ENCODE measurements at places on chromosomes 7 and 10.

GRCh38 chr10:110226543-110226925, 19.1 kb downstream of the MXI1 start:
- DNase-seq = peak; percentile 89

DNA sequence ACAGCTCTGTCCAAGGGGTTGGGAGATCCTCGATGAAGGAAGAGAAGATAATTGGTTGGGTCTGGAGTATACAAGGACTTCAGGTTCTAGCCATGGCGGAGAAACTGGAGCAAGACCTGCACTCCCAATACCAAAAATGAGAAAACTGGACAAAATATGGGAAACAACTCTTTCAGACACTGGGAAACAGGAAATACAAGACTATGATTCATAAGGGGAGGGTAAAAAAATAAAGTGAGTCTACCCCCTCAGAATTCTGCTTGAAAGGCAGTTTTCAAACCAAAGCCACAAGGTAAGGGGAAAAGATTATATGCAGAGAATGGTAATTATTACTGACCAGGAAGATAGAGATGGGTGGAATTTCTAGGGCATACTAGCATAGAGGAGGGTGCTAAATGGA, 10.2 kb upstream of the SEC61G start:
- no peak for DNase-seq

- DNase-seq = peak; percentile 28
Observed at GRCh38 chr7:74101061-74101681, 17.6 kb downstream of the LIMK1 start.

DNA sequence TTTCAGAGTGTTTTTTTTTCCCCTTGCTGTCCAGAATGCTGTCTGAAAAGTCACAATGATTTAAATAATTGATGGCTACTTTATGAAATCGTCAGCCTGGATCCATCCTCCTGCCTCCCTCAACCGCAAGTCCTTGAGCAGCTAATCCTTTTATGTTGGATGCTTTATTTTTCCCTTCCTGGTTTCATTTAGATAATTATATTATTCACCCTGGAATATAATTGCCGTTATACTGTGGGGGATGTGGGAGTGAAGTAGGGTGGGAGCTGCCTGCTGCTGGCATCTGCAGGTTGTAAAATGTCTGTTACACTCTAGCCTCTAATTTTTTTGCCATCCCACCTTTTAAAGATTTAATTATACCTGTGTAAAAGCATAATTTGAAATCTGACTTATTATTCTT, 290.5 kb upstream of the LRGUK start:
- DNase-seq = no peak

DNA sequence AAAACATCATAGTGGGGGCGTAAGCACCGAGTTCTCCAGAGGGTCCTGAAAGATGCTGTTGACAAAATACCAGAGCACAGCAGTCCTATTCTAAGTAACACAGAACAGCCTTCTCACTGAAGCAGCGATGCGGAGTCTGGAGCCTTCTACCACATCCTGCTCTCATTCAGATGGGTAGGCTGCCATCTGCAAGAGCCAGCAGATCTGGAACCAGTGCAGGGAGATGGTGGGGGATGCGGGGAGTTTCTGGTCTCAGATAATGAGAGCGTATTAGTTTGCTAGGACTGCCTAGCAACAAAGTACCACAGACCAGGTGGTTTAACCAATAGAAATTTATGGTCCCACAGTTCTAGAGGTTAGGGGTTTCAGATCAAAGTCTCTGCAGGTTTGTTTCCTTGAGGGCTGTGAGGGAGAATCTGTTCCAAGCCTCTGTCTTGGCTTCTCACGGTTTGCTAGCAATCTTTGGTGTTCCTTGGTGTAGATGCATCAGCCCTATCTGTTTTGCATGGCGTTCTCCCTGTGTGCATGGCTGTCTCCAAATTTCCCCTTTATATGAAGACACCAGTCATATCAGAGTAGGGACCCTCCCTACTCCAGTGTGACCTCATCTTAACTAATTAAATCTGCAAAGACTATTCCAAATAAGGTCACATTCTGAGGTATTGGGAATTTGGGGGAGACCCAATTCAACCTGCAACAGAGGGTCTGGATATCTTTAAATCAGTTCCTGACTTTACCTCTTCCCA, 52.0 kb upstream of the STEAP1B start:
- no peak for DNase-seq

DNA sequence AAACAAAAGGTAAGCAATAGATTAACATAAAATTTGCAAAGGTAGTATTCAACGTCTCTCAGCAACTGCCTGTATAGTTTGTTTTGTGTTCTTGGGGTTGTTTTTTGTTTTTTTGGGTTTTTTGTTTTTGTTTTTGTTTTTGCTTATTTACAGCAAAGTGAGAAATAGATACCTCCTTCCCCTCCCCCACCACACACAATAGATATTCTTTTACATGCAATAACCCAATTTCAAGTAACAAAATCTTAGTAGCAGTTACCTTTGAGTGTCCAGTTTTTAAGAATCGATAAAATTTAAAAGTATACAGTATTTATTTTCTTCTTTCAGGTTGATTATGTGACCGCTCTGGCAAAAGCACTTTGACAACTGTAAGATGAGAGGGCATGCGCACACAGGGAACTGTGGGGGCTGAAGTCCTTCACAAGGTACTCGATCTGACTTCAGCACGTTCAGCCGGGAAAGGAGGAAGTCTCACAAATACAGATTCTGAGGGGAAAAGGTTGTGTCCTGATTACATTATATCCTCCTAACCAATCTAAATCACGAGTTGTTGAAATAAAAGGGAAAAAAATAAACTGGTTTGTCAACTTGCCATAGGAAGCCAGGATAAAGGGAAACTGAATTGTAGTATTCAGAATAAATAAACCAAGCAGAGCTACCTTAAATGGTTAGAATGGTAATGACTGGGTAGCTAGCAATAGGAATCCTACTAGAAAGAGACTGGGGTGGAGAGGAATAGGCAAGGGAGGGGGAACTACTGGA, 47.8 kb downstream of the CPEB3 start:
- DNase-seq = no peak

- DNase-seq = no peak
Observed at GRCh38 chr7:133110312-133110711, 28.4 kb upstream of the CHCHD3 start.

DNA sequence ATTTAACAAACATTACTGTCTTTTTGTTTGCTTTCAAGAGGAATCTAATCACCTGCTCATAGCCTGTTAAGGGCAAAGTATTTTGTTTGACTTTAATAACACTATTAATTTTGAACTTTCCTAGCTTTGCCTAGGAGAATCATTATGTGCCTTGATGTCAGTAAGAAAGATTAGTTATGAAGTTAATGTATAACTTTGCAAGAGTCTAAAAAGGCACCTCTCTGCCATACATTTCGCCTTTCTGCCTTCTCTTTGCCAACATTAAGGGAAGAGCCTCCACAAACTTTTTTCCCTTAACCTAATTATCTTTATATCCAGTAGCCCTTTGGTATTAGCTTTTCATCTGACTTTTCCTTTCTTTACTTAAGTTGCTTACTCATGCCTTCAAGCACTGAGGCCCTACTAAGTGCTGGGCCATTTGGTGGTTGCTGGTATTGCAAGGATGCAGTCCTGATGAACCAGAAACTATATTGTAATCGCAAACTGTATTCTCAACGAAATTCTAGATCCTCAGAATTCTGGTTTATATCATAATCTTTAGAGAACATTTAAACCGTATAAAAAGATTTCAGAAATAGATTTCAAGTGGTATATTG, 108.5 kb downstream of the SND1 start:
- no peak for DNase-seq

DNA sequence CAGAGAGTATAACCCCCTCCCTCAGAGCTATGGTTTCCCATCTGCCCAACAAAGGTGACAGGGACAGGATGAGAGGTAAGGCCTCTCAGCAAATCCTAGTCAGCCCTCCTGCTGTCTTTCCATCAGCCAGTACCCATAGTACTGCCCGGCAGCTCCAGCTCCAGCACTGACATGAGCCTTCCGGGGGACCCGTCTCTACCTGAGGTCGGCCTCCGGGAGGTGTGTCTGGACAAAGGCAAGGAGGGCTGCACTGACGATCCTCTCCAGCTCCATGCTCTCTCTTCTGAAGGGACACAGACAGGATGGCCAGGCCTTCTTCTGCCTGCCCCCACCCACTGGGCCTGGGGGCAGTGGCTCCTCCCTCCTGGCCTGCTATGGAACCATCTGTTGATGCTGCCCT, 4.3 kb downstream of the FBXL15 start:
- no peak for DNase-seq

GRCh38 chr7:121433775-121434174, 37.7 kb upstream of the FAM3C start:
- no peak for DNase-seq

GRCh38 chr10:60073781-60074656, 167.7 kb upstream of the CCDC6 start:
- DNase-seq = no peak

GRCh38 chr10:119517235-119518141, 25.0 kb downstream of the RGS10 start:
- DNase-seq = no peak

DNA sequence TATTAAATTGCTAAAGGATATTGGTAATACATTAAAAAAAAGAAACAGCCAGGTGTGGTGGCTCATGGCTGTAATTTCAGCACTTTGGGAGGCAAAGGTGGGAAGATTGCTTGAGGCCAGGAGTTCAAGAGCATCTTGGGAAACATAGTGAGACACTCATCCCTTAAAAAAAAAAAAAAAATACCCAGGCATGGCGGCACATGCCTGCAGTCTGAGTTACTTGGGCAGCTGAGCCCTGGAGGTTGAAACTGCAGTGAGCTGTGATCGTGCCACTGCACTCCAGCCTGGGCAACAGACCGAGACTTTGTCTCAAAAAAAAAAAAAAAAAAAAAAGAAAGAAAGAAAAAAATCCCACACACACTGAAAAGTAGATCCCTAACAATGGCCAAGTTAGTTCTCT, 59.7 kb downstream of the MACC1 start:
- no peak for DNase-seq

GRCh38 chr10:92574548-92575261, 812 bp upstream of the IDE start:
- DNase-seq = no peak

GRCh38 chr10:132549371-132549770, 11.8 kb downstream of the INPP5A start:
- no peak for DNase-seq

GRCh38 chr7:148963583-148964482, 64.5 kb downstream of the PDIA4 start:
- DNase-seq = no peak

GRCh38 chr10:112580267-112580666, 133.3 kb downstream of the VTI1A start:
- DNase-seq = no peak

DNA sequence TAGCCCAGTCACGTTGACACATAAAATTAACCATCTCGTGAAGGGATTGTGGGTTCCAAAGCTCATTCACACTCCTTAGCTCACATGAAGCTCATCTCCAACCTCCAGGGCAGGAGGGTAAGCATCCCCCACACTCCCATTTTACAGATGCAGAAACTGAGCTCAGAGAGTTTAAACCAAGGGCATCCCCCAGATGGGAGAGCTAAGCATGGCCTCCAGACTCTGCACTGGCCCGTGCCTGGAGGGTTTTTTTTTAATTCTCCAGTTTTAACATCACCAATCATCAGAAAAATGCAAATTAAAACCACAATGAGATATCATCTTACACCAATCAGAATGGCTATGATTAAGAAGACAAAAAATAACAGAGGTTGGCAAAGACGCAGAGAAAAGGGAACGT, 53.3 kb upstream of the TCF7L2 start:
- DNase-seq = no peak

GRCh38 chr7:129664029-129665012, 52.8 kb downstream of the NRF1 start:
- peak; percentile 32 for DNase-seq

GRCh38 chr7:2495418-2496299, 19.5 kb upstream of the GRIFIN start:
- DNase-seq = no peak

- peak; percentile 50 for DNase-seq
Observed at GRCh38 chr10:69715156-69715898, 85.3 kb downstream of the FAM241B start.

DNA sequence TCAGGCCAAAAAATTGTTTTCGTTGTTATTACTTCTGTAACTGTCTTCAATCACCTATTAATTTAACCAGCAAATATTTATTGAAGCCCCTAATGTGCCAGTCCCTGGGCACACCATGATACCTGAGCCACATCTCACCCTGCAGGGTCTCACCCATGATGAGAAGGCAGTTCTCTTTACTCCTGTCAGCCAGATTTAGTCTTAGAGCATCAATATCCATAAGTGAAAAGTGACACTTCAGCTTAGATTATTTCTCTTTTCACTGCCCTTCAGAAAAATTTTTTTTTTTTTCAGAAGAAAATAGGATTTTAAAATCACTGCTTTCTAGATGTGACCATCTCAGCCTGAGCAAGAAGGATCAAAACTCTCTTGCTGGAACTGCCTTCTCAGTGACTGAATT, 258.6 kb upstream of the NFE2L3 start:
- DNase-seq = no peak

GRCh38 chr7:12386313-12386740, 17.3 kb downstream of the VWDE start:
- DNase-seq = no peak

DNA sequence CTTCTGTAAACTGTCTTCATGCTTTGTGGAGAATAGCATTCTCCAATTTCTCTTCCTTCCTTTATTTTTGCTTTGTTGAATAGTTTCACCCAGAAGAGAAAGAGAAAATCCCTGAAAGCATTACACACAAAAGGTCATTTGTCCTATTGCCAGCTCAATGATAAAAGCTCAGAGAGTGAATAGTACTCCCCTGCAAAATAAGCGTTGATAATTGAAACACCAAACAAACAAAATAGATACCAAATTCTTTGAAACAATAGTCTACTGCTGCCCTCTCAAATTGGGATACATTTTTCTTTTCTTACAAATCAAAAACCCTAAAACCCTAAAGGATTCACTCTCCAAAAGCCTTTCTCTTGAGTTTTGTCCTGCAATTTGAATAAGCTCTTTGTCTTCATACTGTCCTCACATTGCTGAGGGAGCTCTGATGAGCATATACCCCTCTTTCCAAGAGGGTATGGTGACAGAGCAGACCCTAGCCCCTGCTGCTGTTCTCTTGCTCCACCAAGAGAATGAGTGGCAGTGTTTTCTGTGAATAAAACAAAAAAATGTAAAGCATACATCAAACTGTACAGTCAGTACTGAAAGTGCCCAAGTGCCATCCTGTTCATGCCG, 134.4 kb downstream of the CSTF2T start:
- no peak for DNase-seq

GRCh38 chr7:32591938-32592337, 96.6 kb downstream of the AVL9 start:
- no peak for DNase-seq
